ENCODE measurements at places on chromosomes 16 and 17. TPM values are rescaled to one million over a fixed set of nuclear protein-coding genes. Genes with fewer than 3 reads are reported as not detected.

KCNAB3 gene
- polyA plus RNA-seq = 5.9 TPM

DNA sequence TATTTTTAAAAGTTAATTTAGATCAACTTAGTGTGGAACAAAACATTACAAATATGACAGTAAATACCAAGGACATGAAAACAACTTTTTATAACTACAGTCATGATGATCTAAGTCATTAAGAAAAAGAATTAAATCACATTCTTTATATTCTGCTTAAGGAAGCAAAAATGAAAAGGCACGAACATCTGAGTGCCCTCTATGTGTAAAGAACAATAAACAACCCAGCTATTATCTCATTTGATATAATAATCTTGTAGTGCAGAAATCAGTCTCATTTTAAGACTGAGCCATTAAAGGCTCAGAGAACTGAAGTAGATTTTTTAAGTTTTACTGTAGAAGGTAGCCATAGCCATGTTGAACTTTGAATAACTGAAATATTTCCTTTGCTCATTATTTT is 13.4 kb downstream of the MYO1D start:
- no peak for DNase-seq

- DNase-seq = no peak
Measured at GRCh38 chr16:55508941-55509931, at the start of gene LPCAT2. TSS of gene LPCAT2 (plus strand) at chr16:55509072. CDS start at chr16:55509182, 110 bp downstream.

- DNase-seq = no peak
Measured at GRCh38 chr17:3551189-3551588, 6.4 kb downstream of the TRPV3 start.

DNA sequence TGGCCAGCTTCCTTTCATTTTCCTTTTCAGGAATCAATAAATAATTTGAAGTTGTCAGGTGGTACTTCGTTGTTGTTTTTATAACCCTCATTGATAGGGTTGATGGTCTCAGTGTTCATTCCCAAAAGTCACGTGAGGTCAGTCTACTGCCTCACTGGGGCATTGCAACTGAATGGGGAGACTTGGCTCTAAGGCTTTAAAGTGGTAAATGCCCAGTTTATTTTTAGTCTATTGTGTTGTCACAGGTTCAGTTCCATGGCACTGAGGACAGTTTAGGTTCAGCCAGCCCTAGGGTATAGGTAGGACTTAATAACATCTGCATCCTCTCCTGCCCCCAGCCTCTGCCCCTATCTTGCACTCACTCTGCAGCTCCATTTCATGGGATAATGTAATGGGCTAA is 33.5 kb upstream of the NGFR start:
- DNase-seq = no peak

- DNase-seq = no peak
Measured at GRCh38 chr17:54968988-54969332, 395 bp downstream of the STXBP4 start.

GRCh38 chr16:78163772-78164670 is 64.6 kb downstream of the WWOX start:
- no peak for DNase-seq

- DNase-seq = no peak
Measured at GRCh38 chr16:1363501-1364041, 11.8 kb downstream of the GNPTG start.

CCL23 gene
- 0.38 TPM for polyA plus RNA-seq

- no peak for DNase-seq
Measured at GRCh38 chr16:28482026-28482425, 9.8 kb downstream of the CLN3 start.

DNA sequence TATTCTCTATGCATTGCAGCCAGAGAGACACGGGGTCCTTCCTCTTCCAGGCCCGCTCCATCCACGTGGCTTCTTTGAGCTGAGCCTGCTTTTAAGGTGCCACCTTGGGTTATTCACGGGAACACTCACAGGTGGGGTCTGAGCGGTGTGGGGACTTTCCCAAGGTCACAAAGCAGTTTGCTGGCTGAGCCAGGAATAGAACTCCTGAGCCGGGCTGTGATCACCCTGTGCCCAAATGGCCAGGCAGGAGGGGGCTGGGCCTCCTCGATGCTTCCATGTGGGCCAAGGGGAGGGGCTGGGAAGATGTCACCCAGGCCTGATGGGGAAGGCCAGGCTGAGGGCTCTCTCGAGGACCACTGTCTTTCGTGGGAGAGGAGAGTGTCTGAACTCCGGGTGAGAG is 13.0 kb upstream of the GSE1 start:
- DNase-seq = no peak

DNA sequence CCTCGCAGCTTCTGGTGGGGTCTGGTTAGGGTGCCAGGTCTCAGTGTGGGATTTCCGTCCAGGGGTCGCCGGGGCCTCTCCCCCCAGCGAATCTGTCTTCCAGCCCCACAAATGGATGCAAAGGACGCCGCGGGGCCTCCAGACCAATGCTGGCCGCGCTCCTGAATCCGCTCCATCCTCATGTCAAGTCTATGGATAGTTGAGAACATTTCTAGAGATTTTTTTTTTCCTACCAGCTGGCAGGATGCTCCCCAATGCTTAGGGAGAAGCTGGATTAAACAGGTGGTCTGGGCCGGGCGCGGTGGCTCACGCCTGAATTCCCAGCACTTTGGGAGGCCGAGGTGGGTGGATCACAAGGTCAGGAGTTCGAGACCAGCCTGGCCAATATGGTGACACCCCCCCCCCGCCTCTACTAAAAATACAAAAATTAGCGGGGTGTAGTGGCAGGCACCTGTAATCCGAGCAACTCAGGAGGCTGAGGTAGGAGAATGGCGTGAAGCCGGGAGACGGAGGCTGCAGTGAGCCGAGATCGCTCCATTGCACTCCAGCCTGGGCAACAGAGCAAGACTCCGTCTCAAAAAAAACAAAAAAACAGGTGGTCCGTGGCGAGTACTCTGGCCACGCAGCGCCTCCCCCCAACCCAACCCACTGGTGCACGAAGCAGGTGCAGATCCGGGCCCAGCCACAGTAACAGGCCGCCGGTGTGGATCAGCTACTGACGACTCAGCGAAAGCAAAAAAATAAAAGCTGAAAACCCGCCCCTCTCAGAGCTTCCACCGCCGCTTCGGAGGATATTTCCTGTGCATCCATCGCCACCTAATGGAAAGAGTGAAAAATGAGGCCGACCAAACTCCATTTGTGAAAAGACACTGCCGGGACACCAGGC is 1.1 kb upstream of the NXN start:
- DNase-seq = peak; percentile 82

GRCh38 chr16:85421338-85422195 is 191.6 kb upstream of the GSE1 start:
- DNase-seq = no peak

GRCh38 chr17:38453951-38454421 is 25.7 kb downstream of the ARHGAP23 start:
- no peak for DNase-seq

- no peak for DNase-seq
Measured at GRCh38 chr17:69567130-69567529, 152.6 kb downstream of the MAP2K6 start.

PITPNC1 gene
- polyA plus RNA-seq = 27.6 TPM

C17orf78 gene
- polyA plus RNA-seq = not detected

- no peak for DNase-seq
Measured at GRCh38 chr16:62033065-62033464, 3.2 kb downstream of the CDH8 start.

SPDYE4 gene
- 0.27 TPM for polyA plus RNA-seq

GRCh38 chr16:80299416-80299815 is 241.4 kb upstream of the DYNLRB2 start:
- DNase-seq = no peak

- DNase-seq = no peak
Measured at GRCh38 chr16:69181-69580, 3.2 kb downstream of the RHBDF1 start.

DNA sequence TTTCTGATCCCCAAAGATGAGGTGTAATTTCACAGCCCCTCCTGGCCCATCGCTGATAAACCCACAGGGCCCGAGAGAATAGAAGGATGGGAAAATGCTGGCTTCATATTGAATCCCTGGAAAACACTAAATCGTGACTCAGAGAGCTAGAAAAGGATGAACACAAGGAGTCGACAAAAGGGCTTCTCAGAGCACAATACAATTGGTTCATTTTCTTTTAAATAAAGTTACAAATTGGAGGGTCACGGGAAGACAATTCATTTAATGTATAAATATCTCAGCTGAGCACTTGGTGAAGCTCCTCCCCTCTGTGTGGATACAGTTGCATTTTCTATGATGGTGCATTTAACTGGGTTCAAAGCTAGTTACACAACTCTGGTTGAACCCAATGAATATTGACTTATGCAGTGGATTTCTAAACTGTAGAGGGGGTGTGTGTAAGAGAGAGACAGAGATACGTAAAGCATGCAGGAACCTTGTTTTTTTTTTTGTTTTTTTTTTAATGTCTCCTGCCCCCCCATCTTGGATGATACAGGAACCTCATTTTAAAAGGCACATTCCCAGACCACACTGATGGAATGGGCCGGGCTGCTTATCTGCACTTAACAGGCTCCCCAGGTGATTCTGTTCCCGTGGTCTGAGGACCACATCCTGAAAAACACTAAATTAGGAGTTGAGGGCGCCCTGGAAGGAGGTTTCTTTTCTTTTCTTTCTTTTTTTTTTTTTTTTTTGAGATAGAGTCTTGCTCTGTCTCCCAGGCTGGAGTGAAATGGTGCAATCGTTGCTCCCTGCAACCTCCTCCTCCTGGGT is 14.1 kb downstream of the TTYH2 start:
- DNase-seq = no peak

GRCh38 chr16:259814-260253 is 15.9 kb downstream of the RGS11 start:
- no peak for DNase-seq
